ENCODE measurements at places on chromosomes 12 and 14. TPM values are rescaled to one million over a fixed set of nuclear protein-coding genes. Genes with fewer than 3 reads are reported as not detected.

DNA sequence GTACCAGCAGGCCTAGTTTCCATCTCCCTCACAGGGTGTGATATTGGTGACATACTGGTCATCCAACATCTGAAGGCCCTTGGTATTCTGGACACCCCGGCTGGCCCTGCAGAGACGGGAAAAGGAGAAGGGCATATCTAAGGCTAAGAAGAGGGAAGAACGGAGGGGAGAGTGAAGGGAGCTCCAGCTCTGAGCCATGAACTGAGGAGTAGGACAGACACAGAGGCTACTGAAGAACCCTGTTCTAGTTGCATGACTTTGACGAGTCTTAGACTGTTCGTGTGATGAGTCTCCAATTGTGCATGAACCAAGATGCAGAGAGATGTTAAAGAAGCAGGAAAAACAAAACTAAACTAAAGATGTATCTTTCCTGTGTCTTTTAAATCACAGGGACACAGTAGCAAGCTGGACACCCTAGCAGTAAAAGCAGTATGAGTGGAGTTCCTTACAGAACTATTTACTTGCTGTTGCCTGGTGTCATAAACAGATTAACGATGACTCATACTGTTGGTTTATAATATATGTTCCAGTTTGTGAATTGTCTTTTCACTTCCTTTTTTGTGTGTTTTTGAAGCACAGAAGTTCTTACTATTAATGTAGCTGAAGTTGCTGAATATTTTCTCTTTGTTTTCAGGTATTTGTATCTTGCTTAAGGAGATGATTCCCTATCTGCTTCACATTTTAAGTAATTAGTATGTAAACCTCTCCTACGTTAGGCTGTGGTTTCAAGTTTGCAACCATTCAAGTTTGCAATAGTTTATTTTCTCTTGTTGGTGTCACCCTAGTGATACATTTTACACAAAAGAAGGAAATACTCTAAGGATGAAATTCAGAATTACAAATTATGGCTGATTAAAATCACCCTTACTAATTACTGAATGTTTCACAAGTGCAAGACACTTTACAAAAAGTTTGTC, 15.7 kb downstream of the FAR2 start:
- peak; percentile 60 for DNase-seq

GRCh38 chr14:33918256-33918655, 32.6 kb downstream of the EGLN3 start:
- DNase-seq: no peak

Gene CD163L1
- 1.6 TPM for total RNA-seq

DNA sequence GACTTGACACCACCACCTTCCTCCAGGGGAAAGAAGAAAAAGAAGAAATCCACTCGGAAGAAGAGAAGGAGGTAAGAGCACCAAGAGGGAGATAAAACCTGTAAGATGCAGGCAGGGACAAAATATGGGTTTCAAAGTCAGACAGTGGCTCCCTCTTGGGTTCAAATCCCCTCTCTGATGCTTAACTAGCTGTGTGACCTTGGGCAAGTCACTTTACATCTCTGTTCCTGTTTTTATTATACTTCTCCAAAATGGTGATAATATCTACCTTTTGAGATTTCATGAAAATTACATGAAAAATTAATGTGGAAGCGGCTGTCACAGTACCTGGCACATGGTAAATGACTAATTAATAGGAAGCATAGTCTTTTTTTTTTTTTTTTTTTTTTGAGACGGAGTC, 64.4 kb upstream of the HSPB8 start:
- no peak for DNase-seq

DNA sequence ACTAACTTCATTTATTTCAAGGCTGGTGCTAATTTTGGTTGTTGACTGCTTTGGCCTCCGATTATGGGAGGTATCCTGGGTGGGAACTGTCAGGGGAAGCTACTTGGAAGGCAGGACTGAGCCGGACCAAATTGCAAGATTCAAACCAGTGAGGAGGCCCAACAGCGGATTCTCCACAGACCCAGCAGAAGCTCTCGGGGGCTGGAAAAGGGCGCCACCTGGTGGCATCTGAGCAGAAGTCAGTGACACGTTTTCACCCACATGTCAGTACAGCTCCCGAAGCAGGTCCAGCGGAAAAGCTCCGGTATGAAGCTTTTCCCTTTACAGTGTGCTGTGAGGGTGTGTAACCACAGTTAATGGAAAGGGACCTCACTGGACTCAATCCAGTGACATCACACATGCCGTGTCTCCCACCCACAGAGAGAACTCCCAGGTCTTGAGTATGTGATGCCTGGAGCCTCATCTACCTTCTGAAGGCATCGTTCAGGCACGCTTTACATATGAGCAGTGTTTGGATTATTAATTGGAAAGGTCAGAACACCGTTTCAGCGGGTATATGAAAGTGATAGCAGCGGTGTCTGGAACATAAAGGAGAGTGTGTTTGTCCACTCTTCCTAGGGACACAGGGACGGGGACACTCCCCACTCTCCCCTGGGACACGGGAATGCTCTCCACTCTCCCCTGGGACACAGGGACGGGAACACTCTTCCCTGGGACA, 3.6 kb upstream of the P2RX2 start:
- peak; percentile 49 for DNase-seq
